ENCODE measurements at places on chromosomes 7 and 10.

- no peak for DNase-seq
Observed at GRCh38 chr10:67280405-67280804, 354.6 kb downstream of the LRRTM3 start.

- DNase-seq: no peak
Observed at GRCh38 chr10:30537586-30537985, 92.0 kb downstream of the LYZL2 start.

DNA sequence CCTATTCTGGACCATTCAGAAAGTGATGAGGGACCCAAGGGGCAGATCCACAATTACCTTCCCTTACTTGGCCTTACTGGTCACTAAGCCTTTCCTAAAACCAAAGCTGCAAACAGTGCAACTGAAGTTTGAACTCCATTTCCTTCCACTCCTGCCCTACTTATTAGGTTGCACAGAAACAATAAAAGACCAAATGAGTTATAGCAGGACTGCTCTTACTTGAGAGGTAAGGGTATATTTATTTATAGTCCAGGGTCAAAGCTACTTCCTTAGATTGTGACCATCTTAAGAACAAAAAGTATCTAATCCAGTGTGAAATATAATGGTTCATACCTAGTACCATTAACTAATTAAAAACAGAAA lies 27.0 kb downstream of the CDK6 start:
- DNase-seq: no peak

DNA sequence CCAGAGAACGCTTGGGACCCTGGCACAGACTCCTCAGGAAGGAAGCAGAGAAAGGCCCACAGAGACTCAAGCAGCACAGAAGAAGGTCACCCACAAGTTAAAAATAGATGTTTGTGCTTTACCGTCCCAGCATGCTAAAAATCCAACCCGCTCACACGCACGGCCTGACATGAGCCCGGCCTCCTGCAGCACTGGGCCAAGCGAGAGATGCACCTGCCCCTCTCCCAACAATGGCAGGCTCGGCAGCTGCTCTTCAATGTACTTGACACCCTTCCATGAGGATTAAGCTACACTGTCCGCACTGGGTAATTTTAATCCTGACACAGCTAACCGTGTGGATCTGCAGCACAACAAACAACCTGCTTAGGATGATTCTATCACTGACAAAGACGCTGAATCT lies 9.3 kb downstream of the DIP2C start:
- DNase-seq: peak; percentile 26

DNA sequence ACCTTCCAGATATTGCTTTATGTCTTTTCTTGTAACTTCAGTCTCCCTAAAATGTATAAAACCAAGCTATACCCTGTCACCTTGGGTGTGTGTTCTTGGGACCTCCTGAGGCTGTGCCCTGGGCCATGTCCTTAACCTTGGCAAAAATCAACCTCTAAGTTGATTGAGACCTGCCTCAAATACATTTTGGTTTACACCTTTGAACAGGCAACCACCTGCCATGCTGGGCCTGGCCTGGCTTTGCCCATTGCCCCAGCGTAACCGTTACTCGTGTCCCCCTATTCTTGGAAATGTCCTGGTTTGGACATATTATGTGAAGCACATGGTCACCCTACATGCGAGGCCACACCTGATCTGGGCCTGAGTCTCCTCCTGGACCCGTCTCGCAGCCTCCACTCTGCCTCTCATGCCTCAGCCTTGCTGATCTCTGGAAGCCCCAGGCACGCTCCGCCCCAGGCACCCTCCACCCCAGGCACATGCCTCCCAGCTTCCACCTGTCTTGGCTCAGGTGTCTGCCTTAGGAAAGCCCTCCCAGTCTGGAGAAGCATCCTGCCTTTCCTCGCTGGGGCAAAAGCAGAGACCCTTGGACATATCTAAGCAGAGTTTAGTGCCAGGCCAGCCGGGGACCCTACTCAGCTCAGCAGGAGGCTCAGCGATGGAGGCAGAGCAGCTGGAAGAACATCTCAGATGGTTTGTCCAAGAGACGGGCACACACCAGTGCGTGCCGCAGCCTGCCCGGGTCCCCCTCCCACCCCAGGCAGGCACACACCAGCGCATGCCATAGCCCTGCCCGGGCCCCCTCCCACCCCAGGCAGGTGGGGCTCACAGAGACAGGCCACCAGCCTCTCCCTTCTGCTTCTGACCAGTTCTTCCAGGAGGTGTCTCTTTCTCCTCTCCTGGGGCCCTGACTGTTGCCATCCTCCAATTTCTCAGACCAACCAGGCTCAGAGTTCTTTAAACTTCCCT lies 4.0 kb upstream of the VIPR2 start:
- no peak for DNase-seq

GRCh38 chr7:98024075-98024474 lies 34.1 kb upstream of the OCM2 start:
- DNase-seq: no peak

- DNase-seq: no peak
Observed at GRCh38 chr7:8113184-8113583, 144.6 kb downstream of the GLCCI1 start.

DNA sequence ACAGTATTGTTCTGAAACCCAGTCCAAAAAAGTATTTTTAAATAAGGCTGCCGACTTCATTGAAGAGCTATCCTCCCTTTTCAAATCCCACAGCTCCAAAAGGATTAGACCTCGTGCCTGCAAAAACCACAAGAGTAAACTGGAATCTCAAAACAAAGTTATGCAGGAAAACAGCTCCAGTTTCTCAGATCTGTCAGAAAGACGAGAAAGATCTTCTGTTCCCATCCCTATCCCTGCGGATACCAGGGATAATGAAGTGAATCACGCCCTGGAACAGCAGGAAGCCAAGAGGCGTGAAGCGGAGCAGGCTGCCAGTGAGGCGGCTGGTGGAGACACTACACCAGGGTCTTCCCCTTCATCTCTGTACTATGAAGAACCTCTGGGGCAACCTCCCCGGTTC lies 12.6 kb downstream of the MYPN start:
- no peak for DNase-seq

DNA sequence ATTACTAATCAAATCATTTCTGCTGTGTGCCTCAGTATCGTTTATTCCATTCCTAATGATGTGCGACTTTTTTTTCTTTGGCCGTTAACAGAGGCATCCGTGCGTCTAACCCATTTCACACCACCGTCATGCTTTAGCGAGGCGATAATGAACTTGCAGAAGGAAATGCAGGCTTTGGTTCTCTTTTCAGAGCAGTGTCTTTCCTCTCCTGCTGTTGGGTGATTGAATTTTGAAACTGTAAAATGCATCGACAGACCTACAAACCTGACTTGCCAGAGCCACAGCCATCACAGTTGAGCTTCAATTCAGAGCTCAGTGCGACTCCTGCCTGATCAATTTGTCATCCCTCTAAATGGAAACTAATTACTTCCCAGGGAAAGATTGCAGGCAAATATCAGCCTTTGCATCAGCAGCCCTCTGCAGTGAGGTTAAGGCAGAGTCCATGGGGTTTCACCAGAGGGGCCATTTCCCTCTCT lies 486.0 kb upstream of the GALNT17 start:
- DNase-seq: no peak

- no peak for DNase-seq
Observed at GRCh38 chr7:148390381-148390780, 200.2 kb upstream of the C7orf33 start.

DNA sequence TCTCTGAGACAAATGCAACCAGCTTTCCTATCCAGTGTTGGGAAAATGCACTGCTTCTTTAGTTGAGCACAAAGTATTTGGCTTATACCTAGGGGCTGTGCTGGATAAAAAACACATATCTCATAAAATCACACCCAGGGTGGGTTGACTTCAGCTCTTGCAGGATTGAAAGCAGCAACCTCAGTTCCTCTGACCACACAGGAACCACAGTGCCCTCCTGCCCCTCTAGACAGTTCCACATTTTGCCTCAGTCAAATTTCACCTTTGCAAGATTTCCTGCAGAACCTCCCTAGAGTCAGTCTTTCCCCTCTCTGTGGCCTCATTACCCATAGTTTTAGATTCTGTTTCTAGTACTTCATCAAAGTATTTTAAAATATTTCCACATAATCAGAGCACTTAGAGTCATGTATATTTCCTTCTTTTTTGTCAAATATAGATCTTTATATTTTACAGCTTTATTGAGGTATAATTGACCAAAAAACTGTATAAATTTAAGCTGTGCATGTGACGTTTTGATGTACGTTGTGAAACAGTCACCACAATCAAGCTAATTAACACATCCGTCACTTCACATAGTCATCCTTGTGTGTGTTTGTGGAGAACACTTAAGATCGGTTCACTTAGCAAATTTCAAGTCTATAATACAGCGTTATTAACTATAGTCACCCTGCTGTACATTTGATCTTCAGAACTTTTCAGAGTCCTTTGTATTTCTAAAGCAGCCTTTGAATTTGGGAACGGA lies 37.0 kb upstream of the EGR2 start:
- DNase-seq: no peak

DNA sequence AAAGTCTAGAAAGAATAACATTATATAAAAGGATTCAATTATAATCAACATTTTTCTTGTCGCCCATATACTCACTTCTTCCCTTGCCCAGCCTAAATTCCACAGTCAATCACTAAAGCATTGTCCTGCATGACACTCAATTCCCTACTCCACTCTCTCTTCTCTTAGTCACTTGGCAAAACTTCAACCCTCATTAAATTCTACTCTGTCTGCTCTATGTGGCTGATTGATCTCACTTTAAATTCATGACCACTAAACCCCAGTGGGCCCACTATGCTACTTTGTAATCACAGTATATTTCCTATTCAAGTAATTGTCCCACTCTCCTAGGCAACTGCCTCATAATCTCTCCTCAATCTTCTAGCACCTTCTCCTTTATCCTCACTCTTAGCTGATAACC lies 54.1 kb downstream of the MTERF1 start:
- peak; percentile 31 for DNase-seq

GRCh38 chr10:72322280-72323058 lies 32.2 kb downstream of the DNAJB12 start:
- DNase-seq: no peak

- DNase-seq: peak; percentile 71
Observed at GRCh38 chr7:12287901-12288300, 76.8 kb downstream of the TMEM106B start.

GRCh38 chr10:57959318-57960006 lies 308.2 kb downstream of the IPMK start:
- no peak for DNase-seq

DNA sequence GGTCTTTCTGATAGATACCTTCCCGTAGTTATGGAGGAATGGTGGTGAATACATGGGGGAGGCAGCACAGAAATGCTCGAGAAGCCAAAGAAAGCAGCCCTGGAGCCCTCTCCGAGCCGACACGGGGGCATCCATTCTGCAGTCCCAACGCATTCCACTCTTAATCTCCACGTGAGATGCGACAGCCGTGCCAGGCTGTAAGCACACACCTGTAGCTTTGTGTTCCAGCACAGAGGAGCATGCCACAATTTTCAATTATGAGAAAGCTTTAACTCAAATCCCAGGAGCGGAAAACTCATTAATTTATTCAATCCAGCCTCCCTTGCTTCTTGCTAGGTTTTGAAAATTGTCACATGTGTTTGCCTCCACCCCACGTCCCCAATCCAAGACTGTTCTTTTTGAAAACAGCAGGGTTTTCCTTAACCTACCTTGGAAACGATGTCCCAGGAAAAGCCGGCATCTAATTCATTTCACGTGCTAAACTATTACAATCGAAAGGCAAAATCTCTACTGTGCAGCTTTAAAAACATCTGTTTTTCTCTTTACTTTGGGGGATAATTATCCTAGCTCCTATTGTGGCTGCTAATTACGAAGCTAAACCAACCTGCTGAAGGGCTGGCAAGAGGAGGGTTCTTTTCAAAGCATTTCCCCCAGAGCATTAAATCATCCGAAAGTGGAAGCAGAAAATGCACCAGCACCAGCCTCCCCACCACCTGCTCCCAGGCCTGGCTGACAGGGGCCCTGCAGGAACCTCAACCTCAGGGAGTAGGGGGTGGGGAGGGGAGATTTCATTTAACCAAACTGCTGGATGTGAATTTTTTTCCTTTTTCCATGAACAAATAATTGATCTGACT lies 56.0 kb upstream of the CHST15 start:
- peak; percentile 98 for DNase-seq

DNA sequence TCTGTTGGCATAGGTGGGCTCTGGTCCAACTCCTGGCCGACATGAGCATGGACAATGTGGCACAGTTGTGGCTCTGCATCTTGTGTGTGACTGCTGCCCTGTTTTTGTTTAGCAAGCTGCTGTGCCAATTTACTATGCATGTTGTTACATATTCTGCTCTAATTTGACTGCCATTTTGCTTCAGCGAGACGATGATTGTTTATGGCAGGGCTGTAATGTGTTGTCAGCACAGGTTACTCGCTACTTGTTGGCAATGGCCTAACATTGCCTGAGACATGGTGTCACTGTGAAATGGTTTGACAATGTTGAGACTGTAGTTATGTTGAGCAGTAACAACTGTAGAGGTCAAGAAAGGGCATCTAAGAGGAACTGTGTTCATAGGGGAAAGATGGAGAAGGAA lies 659.6 kb downstream of the AUTS2 start:
- no peak for DNase-seq

GRCh38 chr10:90328896-90329295 lies 528.9 kb downstream of the HTR7 start:
- DNase-seq: no peak

DNA sequence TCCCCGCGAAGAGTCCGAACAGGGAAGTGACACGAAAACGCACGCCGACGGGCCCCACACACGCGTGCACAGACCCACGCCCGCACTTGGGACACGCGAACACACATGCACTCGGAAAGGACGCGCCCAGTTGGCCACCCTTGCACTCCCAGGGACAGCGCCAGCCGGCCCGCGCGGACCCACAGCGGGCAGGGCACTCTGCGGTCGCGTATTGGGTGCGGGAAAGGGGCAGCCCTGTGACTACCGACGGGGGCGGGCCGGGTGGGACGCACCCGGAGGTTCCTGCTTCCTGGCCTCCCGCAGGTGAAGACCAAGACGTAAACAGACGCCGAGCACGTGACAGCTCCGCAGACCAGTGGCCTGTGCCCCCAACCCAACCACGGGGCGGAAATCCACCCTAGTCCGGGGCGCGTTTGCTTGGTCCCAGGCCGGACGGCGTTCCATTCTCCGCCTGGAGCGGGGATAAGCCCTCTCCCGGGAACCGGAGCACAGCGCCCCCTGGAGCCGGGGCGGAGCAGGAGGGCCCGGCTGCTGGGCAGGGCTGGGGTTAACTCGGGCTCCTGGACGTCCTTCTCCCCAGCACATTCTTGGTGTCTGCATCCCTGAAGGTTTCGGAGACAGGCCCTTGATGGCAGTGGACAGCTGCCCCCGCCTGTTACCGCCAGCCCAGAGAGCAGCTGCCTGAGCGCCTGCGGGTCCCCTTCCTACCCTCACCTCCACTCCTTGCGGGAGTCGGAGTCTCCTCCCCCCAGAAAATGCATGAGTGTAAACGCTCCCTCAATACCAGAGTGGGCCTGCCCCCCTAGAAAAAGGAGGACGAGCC lies 2.0 kb upstream of the LZTS2 start:
- peak; percentile 46 for DNase-seq
